ENCODE measurements at places on chromosomes 1 and 21.
A peak's percentile ranks its signal among the peaks of the same experiment; 100 is the strongest.

- DNase-seq = peak; percentile 77
These were observed 28.5 kb upstream of the EPS8L3 start for GRCh38 chr1:109792056-109792831.

DNA sequence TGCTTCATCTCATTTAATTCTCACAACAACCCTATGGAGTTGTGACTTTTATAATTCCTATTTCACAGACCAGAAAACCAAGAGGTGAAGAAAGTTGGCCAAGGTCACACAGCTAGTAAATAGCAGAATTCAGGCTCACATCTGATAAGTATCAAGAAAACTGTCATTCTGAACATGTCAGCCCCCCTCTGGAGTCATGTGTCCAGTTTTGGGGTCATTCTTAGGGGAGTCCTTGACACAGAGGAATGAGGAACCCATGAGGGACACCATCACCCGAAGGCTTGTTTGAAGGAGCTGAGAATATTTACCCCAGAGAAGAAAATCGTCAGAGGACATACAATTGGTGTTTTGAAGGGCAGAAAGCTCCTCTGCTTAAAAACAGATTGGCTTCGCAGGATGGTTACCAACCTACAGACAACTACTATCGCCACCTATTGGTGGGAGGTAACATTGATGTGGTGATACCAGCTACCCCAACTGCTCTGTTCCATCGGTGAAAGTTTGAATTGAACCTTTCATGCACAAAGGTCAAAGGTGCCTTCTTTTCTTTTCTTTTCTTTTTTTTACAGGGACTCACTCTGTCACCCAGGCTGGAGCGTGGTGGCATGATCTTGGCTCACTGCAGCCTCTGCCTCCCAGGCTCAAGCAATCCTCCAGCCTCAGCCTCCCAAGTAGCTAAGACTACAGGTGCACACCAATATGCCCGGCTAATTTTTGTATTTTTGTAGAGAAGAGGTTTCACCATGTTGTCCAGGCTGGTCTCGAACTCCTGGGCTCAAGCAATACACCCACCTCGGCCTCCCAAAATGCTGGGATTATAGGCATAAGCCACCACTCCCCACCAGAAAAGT is 31.3 kb downstream of the NCMAP start:
- DNase-seq = peak; percentile 9

GRCh38 chr1:29974316-29974724 is 738.0 kb downstream of the PTPRU start:
- DNase-seq = peak; percentile 49

DNA sequence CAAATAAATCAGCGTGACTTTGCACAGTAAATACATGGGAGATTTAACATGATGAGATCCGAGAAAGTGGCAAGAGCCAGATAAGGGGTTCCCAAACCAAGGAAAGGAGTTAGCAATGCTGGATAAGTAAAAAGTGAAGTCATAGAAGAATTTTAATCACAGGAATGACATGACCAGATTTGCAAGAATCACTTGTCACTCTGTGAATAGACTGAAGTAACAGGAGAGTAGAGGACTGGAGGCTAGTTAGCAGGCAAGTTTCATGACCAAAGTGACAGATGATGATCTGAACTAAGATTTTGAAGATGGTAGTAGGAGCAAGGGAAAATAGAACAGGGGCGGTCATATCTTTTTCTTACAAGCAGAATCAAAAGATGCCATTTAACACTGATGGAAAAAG is 8.4 kb downstream of the CFH start:
- no peak for DNase-seq

DNA sequence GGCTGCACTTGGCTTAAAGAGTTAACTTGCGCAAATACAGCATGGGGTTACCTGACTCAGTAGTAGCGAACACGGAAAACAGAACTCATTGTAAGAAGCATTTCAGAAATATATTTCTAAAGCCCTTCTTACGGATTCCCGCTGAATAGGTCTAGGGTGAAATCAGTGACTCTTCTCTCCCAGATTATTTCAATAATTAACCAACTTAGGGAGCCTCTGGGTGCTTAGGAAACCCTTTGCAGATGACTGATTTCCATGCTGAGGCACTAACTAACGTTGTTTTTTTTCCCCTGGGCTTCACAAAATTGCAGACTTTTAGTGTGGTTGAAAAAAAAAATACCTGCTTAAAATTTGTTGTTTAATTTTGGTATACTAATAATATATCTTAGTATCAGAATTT is 40.3 kb downstream of the BTG3 start:
- no peak for DNase-seq

DNA sequence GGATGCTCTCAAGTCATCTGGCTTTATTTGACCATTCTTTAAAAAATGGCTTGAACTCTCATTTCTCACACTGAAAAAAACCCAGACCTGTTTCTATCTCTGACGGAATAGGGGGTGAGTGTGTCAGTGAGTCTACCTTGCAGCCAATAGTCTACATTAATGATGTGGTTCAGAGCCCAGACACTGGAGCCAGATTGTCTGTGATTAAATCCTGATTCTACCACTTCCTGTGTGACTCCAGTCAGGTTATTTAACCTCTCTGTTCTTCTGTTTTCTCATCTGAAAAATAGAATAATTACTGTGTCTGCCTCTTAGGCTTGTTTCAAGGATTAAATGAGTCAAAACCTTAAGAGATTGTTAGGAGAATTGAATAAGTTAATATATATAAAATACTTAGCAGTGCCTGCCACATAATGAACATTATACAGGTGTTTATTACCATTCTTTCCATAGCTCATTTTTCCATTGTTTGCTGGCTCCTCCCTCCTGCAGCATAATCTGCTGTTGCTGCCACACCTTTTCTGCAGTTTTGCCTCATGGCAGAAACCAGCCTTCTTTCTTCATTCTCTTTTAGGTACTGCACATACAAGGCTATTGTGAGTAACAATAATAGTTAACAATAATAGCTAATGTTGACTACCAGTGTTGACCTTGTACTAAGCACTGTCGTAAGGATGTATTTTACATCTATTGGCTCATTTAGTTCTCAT is 157.6 kb upstream of the IVNS1ABP start:
- DNase-seq = no peak

DNA sequence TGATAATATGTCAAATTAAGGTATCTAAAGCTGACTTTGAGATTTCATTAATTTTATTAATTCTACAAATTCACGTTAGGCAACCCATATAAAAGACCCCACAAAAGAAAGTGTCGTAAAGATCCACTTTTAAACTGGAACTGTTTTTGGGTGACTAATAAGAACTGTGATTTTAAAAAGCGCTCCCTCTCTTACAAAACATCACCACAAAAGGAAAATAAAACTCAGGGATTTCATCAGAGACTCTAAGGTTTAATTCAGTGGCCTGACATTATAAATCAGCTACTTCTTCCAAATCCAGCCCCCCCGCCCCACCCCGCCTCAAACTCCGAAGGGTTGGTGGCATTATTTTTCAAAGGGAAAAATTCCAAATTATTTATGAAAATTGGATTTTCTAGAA is 2.7 kb downstream of the COL24A1 start:
- DNase-seq = no peak

- no peak for DNase-seq
These were observed 37.4 kb downstream of the LAMC2 start for GRCh38 chr1:183223467-183223866.

DNA sequence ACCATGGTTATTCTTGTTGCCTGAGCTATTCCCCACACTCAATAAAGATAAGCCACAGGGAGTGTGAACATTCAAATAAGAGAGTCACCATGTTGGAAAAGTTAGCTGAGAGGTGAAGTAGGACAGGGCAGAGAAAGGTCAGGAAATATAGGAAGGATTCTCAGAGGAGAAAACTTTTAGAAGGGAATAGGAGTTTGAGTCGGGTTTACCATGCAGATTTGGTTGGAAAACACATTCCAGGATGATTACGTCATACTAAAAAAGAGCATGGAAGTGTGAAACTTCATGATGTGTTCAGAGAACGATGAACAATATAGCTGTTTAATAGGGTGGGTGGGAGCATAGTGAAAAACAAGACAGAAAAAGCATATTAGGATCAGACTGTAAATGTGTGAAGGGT is 1125.3 kb upstream of the ADGRL2 start:
- DNase-seq = no peak

GRCh38 chr1:200288226-200288625 is 121.6 kb downstream of the ZNF281 start:
- DNase-seq = no peak

DNA sequence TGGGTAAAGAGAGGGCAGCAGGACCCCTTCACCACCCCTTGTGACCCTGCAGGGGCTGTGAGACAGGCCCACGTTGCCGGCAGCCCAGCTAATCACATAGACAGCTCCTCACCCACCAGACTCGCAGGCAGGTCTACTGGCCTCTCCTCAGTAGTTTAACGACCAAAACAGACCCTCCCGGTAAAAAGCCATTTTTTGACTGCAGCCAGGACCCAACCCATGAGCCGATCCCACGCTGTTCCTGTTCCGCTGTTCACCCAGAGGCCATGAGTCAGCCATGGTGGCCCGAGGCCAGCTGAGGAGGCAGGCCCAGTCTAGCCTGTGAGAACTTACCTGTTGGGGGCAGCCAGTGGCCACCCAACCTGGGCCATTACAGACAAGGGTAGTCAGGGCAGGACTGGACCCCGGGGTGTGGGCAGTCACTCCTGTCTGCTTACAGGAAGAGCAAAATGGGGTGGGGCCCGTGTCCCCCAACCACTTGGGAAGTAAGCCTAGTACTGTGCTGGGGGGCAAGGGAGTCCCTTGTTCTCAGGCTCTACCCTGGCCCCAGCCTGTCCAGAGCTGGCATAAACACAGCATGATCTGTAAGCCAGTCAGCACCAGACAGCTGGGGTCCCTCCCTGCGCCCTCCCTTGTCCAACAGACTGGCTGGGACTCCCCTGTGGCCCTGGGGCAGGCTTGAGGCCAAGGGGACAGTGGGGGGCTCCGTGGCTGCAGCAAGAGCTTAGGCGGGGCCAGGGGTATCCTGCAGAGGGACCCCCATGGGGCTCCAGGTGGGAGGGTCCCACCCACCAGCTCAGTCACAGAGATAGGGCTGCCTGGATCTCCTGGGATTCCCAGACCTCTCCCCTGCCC is 61.9 kb downstream of the WNT9A start:
- no peak for DNase-seq

DNA sequence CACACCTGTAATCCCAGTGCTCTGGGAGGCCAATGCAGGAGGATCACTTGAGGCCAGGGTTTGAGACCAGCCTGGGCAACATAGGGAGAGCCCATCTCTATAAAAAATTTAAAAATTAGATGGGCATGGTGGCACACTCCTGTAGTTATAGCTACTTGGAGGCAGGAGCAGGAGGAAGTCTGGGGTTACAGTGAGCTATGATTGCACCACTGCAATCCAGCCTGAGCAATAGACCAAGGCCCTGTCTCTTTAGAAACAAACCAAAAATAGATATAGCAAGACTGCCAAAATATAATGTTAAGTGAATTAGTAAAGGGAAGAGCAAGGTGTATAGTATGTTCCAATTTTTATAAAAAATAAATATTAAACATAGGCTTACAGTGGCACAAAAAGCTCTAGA is 28.8 kb downstream of the PLEKHO1 start:
- no peak for DNase-seq

GRCh38 chr1:102588536-102588935 is 519.8 kb downstream of the COL11A1 start:
- no peak for DNase-seq

DNA sequence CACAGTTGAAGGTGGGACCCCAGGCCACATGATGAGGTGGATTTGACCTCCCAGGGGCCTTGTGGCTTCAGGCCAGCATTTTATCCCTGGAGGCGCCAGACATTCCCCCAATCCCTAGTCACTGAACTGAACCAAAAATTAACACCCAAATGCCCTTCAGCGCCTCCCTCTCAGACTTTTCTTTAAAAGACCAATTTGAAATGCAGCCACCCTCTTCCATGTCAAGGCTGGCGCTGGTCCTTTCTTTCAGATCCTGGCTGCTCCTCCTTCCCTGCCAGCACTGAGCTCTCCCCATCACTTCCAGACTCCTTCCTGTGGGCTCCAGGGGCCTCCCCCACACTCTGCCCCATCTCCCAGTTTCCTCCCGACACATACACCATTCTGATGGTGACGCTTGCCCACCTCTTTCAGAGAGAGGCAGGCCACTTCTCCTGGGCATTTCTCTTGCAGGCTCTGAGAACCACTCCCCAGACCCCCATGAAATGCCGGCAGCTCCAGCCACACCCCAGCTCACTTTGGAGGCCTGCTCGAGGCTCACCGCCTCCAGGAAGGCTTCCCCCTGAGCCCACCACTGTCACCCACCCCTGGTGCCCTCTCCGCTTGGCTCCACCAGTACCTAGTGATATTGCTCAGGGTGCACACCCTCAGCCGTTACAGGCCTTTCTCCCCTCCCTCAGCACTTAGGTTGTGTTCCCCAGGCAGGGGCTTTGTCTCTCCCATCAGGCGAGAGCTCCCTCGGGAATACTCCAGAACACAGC is 27.0 kb downstream of the NAV1 start:
- DNase-seq = no peak

- DNase-seq = no peak
These were observed 34.1 kb downstream of the DDX20 start for GRCh38 chr1:111789666-111790316.

- DNase-seq = no peak
These were observed at the start of gene LCK for GRCh38 chr1:32250893-32251716. Gene LCK, plus strand, starts transcription at chr1:32251265. Its CDS starts 23,065 bp downstream, at chr1:32274330.

- no peak for DNase-seq
These were observed 8.9 kb downstream of the ZMPSTE24 start for GRCh38 chr1:40266786-40267535.

DNA sequence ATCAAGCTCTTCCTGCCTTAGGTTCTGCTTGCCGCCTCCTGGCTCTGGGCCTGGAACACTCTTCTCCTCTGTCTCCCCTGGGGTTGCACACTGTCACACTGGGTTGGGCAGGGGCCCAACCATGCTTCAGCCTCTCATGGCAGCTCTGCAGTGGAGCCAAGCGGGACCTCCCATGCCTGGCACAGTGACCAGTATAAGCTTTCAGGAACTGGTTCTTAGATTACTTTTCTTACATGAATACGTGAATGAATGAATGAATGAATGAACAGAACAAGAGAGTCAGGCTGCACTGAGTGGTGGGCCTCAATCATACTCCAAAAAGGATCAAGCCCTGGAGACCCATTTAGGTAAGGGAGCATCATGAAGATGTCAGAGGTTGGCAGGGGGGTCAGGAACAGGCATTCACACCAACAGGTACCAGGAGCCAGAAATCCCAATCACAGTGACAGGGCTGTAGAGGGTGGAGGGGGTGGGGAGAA is 30.8 kb upstream of the TMEM125 start:
- no peak for DNase-seq

DNA sequence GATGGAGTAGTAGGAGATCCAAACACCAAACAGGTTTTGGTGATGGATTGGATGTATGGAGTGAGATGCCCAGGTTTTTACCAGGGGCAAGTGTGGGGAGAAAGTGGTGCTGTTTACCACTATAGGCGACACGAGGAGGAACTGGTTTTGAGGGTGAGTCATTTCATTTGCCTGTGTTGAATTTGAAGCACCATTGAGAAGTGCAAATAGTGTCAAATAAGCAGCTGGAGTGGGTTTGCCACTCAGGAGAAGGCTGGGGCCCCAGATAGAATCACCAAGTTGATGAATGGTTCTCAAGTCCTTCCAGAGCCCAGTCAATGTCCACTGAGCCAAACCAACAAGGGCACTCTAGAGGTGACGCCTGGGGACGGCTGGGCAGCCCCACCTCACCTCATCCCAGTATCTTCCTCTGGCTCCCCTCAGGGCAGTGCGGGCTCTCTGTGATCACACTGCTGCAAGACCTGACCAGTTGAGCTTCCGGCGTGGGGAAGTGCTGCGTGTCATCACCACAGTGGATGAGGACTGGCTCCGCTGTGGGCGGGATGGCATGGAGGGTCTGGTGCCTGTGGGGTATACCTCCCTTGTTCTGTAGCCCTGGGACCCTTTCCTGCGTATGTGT is 9.4 kb downstream of the RUSC1 start:
- no peak for DNase-seq

GRCh38 chr1:239718571-239718970 is 332.2 kb downstream of the CHRM3 start:
- no peak for DNase-seq
